Stimulated activated CD8-positive, alpha-beta memory T cell treated with anti-CD3 and anti-CD28 coated beads, Interleukin-15, amount 100 ng/mL, for 1 hour (primary cell): ENCODE measurements at places on chromosomes 3 and 15.

DNA sequence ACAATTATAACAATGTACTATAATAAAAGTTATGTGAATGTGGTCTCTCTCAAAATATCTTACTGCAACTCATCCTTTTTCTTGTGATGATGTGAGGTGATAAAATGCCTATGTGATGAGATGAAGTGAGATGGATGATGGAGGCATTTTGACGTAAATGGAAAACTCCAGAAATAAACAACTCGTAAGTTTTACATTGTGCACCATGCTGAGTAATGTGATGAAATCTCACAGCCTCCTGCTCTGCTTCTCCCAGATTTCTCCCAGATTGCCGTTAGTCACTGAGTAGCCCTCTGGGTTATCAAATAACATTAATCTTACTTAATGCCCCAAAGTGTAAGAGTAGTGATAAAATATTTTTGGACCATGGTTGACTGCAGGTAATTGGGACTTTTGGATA is 64.8 kb upstream of the SLCO2A1 start:
- DNase-seq = no peak

DNA sequence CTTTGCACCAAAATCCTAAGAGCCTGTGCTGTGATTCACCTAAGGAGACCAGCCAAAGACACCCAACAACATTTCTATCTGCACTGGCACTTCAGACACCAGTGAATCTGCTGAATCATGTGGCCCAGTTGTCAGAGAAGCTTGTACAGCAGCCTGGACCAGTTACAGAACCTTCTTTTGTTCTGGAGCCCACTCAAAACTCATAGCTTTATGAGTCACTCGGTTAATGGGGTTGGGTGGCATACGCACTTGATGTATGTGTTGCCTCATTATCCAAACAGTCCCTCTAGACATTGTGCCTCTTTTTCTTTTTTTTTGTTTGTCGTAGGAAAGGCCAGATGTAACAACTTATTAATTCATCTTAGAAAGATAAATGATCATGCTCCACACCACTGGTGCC is 25.6 kb upstream of the GOLGA6L2 start:
- no peak for DNase-seq

DNA sequence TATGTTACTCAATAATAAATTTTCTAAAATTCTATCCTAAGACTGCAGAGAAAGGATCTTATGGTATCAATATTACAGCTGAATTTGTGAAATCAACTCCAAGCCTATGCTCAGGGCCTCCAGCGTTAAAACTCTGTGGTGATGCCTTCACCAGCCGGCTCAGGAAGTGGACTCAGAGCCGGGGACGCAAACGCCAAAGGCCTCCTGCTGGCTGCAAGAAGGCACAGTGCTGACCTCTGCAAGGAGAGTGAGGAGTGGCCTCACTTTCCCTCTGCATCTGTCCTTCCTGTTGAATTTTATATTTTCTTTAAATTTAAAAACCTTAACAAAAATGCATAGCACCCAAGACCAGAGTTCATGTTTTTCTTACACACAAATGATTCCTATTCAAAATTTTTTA is 48.5 kb downstream of the HERC2 start:
- no peak for DNase-seq

DNA sequence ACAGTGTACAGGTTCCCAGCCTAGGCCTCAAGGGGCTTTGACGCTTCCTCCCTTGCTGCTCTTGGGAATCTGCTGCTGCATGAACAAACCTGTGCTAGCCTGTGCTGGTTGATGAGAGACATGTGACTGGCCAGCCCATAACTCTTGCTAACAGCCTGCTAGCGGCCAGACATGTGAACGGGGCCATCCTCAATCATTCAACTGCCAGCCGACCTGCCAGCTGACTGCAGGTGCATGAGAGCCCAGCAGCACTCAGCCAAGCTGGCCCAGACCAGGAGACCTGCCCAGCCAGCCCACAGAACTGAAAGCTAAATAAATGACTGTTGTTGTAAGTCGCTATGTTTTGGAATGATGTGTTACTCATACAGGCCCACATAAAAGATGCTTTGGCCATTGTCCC is 82.4 kb upstream of the DLG1 start:
- DNase-seq = no peak

- DNase-seq = no peak
These were observed 116.1 kb downstream of the KCNH8 start for GRCh38 chr3:19264424-19264823.
